ENCODE measurements at places on chromosomes 13 and 19.

DNA sequence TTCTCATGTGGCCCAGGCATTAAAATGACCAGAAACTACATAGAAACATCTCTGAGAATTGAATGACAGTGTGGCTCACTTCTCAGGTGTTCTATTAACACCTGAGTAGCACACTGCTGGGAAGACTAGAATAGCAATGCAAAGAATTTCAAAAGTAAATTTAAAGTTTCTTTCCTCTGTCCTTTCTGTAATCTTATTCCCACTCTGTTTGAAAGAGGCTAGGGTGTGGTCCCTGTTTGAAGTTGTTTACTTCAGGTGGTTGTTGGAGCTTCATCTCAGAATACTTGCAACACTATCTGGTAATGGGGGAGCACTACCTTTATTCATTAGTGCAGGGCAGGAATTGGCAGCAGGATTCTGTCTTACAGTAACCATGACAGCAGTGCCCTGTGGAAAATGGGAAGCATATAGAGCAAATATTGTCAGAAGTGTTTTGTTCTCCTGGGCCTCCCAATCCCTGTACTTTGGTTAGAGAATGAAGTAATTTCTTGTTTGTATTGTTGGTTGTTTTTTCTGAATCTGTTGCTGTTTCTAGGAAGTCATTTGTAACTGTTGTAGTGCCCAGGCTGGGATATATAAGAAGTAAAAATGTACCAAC, 1210.2 kb upstream of the ATXN8OS start:
- no peak for DNase-seq

- DNase-seq = peak; percentile 86
Measured at GRCh38 chr19:38729653-38730469, 14.4 kb downstream of the CAPN12 start.

DNA sequence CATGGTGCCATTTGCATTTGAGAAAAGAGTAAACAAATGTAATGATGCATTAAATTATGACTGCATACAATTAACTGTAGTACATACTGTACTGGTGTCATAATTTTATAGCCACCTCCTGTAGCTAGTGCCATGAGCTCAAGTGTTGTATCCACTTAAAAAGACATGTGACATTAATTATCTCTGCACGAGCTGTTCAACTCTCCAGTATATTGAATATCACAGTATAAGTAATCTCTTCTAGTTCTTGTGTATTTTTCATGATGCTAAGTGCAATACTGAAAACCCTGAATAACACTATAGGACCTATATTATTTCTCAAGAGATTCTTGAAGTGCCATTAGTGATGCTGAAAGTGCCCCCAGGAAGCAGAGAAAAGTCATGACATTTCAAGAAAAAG, 387.3 kb downstream of the PCDH17 start:
- DNase-seq = no peak

DNA sequence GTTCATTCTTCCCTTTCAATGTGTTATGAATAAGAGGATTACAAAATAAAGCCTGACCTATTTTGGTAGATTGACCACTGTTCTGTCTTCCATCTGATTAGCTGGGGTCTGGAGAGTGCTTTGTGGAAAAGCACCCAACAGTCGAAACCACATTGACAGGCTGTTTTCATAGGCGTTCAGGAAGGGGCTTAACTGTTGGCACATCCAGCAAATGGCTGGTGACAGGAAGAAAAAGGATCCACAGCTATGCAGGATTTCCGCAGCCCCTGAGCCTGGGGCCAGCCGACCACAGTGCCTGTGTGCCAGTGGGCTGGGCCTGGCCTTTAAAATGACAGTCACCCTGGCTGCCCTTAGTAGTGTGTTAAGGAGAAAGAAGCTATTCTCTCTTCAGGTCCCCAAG, 113.3 kb downstream of the SIPA1L3 start:
- no peak for DNase-seq

DNA sequence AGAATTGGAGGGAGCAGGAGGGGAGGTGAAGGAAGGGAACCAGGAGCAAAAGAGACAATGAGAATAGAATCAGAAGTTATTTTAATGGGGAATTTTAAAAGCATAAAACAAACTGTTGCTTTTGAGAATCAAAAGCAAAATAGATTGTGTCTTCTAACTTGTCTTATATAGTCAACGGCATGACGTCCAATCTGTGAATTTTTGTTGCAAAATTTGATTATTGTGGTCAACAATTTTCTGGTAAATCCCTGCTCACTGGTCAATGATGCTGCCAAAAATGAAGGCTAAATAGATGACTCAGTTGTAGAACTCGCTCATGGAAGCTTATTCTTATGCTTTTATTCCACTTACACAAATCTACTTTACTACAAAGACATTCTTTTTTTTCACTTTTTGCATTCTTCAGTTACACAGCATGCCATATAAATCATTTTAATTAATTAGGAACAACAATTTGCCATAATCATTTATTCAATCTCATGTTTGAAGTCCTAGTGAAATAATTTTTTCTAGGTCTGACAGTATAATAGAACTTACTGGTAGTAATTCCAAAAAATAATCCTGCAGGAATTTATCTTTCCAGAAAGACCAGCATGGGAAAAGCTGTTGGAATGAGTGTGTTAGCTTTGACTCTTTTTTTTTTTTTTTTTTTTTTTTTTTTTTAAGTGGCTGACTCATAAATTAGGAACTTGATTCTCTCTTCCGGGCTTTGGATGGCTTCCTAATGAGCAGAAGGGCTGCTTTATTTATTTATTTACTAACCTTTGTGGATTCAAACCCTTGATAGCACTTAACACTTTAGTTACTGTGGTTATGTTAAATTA, 256.9 kb downstream of the SPRY2 start:
- no peak for DNase-seq

DNA sequence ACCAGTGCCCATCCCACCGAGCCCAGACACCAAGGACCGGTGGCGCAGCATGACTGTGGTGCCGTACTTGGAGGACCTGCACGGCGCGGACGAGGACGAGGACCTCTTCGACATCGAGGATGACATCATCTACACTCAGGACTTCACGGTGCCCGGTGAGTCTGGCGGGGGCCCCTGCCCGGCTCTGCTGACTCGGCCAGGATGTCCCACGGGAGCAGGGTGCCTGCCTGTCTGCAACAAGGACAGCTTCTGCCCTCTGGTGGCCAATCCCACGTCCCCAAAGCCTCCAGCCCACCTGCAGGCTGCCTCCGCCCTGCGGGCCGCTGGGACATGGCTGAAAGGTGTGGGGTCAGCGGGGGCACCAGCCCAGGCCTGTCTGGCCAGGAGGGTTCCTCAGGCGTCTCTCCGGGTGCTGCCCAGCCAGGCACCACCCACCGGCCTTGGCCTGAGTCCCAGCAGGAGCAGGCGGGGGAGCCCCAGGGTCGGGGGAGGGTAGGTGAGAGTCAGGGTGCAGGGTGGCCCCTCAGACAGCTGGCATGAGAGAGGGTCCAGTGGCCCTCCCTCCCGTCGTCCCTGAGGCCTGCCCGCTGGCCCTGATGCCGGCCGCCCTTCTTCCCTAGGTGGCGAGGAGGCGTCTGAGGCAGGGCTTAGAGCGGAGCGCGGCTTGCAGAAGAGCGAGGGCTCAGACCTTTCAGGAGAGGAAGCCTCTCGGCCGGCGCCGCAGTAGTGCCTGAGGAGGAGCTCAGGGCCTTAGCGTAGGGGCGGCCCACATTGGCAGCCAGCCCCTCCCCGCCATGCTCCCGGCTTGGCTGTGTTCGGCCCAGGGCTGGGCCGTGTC, 14.6 kb downstream of the CBARP start:
- no peak for DNase-seq

Data from activated T-cell treated with anti-CD3 and anti-CD28 coated beads, Interleukin-2, amount 50 U/mL, for 72 hours (primary cell).